ENCODE measurements at places on chromosomes 2 and 18.

DNA sequence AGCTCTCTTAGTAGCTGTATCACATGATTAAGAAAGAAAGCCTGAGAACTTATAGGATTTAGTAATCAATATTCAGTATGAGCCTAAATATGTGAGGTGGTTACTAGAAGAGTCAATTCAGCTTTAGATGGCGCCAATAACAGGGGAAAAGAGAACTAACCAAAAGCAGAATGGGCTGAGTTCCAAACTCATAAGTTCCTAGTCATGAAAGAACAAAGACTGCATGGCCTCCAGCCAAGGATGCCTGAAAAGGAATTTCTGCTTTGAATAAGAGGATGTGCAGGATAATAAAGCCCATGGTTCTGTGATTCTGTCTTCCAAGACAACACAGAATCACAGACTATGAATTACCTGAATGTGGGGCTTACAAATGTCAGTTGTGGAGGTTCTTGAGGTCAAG lies 196.5 kb downstream of the SATB2 start:
- DNase-seq: no peak

DNA sequence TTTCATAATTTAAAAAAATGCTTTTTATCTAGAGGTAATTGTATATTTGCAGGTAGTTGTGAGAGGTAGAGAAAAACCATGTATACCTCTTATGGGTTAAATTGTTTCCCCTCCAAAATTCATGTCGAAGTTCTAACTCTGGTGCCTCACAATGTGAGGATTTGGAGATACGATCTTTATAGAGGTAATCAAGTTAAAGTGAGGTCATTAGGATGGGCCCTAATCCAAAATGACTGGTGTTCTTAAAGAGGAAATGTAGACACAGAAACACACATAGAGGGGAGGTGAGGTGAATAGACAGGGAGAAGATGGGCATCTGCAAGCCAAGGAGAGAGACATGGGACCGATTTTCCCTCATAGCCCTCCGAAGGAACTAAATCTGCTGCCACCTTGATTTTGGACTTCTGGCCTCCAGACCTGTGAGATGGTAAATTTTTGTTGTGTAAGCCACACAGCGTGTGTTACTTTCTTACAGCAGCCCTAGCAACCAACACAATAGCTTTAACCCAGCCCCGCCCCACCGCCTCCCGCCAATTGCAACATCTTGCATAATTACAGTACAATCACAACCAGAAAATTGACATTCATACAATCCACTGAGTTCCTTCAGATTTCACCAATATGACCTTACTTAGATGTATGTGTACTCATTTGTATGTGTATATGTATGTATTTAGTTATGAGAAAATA lies 208.9 kb downstream of the MIB1 start:
- no peak for DNase-seq

- no peak for DNase-seq
Measured at GRCh38 chr2:3634596-3635121, 23.3 kb upstream of the ALLC start.

DNA sequence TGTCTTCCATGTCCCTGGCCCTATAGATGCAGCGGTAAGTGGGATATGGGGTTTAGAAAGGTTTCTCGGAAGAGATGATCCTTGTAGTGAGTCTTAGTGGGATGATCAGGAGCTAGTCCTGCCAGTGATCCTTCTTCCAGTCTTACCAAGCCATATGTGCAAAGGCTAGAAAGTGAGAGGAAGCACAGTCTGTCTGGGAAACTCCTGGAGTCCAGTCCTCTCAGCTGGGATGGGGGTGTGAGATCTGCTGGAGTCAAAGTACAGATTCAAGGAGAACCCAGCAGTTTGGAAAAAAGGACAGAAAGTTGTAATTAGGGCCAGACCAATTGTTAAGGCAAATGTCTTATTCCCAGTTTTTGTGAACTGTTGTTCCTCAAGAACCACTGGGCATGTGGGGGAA lies 83.3 kb downstream of the LIMS1 start:
- DNase-seq: no peak

GRCh38 chr18:23565916-23566547 lies 20.3 kb downstream of the NPC1 start:
- DNase-seq: no peak

GRCh38 chr18:51580580-51580979 lies 383.1 kb upstream of the MEX3C start:
- no peak for DNase-seq

GRCh38 chr2:10369269-10370255 lies 66.9 kb downstream of the HPCAL1 start:
- DNase-seq: no peak

DNA sequence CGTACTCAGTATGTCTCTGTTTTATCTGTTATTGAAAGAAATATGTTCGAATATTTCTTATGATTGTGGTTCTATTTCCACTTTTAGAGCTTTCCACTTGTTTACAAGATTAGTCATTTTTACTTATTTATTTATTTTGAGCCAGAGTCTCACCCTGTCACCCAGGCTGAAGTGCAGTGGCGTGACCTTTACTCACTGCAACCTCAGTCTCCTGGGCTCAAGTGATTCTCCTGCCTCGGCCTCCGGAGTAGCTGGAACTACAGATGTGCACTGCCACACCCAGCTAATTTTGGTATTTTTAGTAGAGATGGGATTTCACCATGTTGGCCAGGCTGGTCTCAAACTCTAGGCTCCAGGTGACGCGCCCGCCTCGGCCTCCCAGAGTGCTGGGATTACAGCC lies 53.3 kb downstream of the HIBCH start:
- no peak for DNase-seq

- peak; percentile 50 for DNase-seq
Measured at GRCh38 chr2:79887747-79888374, 375.0 kb downstream of the CTNNA2 start.

DNA sequence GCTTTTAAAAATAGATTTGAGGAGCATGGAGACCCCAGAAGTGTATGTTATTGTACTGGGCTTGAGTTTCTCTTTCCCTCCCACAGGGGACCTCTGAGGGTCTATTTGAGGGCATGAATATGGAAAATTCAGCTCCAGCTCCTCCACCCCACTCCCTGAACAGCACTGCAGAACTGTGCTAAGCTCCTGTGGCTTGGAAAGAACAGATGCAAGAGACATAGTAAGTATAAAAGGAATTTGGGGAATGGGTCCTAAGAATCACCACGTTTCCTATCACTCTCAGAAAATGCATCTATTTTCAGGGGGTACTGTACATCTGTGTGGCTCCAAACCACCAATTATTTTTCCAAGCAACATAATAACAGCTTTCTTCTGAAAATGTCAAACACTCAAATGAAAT lies 416.1 kb downstream of the ZNF521 start:
- DNase-seq: no peak

- no peak for DNase-seq
Measured at GRCh38 chr2:218006741-218007140, 3.9 kb upstream of the TNS1 start.

GRCh38 chr18:32958746-32959145 lies 185.9 kb upstream of the KLHL14 start:
- DNase-seq: no peak

GRCh38 chr2:108612153-108612513 lies 77.9 kb downstream of the LIMS1 start:
- no peak for DNase-seq

DNA sequence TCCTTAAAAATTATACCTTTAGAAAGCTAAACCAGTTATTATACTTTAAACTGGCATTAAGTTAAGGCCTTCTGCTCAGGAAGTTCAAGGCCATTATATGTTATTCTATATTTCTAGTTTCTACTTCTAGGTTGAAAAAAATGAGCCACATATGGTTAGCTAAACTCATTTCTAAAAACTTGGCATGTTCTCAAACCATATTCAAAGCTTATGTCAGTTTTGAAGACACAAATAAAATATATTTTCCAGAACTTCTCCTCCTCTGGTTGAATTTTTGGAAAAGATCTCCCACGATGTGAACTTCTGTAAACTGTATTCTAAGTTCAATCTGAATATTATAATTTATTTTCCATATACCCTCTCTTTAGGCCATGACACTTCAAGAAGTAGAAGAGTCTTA lies 103.5 kb downstream of the NYAP2 start:
- no peak for DNase-seq

- DNase-seq: no peak
Measured at GRCh38 chr18:11607906-11608305, 1.5 kb upstream of the SLC35G4 start.

DNA sequence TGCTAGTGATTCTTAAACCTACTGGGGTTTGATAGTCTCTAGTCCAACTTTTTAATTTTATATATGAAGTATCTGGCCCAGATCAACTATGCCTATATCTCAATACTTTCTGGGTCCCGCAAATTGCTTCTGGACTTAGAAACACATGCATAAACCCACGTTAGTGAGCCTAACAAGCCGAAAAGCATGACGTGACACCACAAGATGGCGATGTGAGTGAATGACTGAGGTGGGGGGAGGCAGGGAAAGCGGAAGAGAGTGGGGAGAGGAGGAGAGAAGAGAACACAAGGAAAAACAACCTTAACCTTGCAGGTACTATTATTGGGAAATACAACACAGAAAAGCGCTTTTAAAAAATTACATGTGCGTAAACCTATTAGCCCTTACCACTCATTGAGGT lies 13.8 kb downstream of the PDIA6 start:
- no peak for DNase-seq

DNA sequence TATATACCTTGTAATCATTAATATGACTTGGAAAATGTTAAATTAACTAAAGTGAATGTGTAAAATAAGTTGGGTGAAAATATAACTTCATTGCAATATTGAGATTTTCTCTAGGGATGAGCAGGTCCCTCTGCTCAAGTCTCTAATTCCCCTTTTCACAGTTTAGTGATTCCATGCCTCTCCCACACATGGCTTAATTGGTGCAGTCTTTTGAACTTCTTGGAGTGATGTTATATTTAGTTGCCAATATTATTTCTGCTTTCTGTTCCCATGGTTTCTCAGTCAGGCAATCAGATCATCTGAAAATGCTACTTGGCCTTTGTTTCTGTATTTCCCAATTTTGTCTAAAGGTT lies 233.7 kb upstream of the SPOPL start:
- no peak for DNase-seq

GRCh38 chr2:59066787-59067399 lies 825.8 kb upstream of the FANCL start:
- DNase-seq: no peak

GRCh38 chr2:136314240-136314639 lies 196.3 kb upstream of the CXCR4 start:
- DNase-seq: no peak

DNA sequence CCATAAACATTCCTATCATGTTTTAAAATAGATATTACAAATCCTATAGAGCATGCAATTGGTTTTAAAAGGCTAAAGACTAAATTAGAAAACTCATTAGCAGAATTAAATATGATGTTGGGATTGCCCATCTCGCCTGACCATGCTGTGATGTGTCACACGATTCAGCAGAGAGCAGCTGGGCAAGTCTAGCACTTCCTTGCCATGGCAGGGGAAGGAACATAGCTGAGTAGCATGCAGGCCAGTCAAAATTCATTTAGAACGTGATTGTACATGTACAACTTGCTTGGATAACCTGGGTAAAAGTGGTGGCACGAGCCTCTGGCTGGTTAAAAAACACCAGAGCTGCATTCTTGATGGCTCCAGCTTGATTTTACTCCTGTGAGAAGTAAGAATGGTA lies 81.3 kb downstream of the SCN3A start:
- DNase-seq: no peak

GRCh38 chr2:147663962-147664361 lies 180.9 kb upstream of the ACVR2A start:
- DNase-seq: no peak

DNA sequence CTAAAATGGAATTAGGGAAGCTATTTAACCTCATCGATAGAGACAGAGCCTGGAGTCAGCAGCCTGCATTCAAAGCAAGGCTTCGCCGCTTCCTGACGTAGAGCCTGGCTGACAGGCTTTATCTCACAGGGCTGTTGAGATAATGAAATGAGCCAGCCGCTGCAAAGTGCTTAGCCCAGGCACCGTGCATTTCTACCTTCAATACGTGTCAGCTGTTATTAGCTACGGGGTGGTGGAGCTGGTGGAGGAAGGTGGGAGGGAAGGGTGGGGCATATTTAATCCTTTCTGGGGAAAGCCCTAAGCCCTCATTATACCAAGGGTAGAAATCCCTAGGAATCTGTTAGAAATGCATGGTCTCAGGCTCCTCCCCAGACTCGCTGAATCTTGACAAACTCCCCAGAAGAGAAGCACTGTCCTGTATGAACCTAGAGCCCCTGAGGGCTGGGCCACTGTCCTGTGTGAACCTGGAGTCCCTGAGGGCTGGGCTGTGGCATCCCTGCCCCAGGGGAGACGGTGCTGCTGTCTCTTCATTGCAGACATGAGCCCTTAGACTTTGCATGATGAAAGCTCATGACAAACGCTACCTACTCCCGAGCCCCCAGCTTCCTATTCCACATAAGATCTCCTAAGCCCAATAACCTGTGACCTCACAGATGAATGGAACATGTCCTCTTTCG lies 72.4 kb downstream of the ALPK2 start:
- no peak for DNase-seq

GRCh38 chr2:145325485-145325884 lies 805.6 kb upstream of the ZEB2 start:
- no peak for DNase-seq

- DNase-seq: no peak
Measured at GRCh38 chr2:218036371-218036770, 32.7 kb upstream of the RUFY4 start.

DNA sequence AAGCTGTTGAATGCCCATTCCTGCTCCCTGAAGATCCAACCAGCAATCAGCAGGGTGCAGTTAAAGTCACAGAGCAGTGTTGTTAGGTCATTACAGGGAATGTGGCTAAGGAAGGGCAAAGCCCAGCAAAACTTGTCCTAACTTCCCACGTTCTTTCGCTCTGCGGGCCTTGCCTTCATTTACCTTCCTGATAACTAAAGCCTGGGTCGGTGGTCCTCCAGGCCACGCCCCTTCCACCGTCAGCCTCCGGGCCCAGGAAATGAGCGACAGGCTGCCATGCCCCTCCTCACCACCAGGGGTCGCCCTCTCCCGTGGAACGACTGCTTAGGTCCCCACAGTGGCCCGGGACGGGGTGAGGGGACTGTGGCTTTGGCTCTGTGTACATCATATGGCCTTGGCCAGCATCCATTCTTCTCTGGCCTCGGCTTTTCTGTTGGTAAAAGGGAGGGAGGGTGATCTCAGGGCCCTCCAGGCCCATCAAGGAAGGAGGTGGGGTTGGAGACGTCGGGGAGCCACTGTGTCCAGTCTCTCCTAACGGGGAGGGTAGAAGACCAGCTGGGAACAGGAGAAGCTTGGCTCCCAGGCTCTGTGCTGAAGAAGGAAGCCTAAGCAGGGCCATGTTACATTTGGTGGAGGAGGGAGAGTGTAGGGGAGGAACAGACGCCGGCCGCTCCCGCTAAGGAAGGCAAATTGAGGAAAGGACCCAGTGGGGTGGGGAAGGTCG lies 2.2 kb downstream of the SH2D6 start:
- peak; percentile 98 for DNase-seq

All from nephron progenitor cell (in vitro differentiated cells).